Naive B cell (primary cell): ENCODE measurements at places on chromosomes 2 and 18.

- peak; percentile 30 for DNase-seq
Measured at GRCh38 chr2:11672407-11672806, 2.4 kb upstream of the NTSR2 start.

DNA sequence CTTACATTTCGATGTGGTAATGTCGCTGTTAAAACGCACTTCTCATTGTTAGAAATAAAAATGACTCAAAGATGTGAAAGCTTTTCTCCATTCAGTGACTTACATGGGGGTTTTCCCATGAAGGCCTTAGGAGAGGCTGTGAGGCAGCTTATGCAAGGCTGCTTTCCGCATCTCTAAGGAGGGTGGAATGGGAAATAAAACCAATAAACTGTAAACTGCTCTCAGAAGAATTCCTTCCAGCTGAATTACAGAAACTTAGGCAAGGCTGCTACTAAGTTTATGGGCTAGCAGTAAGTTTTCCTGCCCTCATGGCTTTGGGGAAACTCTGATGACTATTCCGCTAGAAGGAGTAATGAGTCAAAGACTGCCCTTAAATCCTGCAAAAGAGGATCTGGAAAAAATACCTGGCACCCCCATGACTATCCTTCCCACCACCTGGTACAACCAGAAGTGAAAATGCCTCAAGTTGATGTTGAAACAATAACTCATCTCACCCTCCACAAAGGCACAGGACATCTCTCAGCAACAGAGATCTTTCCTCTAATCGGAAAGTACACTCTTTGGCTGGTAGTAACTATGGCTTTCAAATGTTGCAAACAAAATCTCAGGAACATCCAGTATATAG lies 97.7 kb upstream of the SMAD7 start:
- no peak for DNase-seq

- no peak for DNase-seq
Measured at GRCh38 chr18:6279308-6279707, 135.4 kb downstream of the L3MBTL4 start.

DNA sequence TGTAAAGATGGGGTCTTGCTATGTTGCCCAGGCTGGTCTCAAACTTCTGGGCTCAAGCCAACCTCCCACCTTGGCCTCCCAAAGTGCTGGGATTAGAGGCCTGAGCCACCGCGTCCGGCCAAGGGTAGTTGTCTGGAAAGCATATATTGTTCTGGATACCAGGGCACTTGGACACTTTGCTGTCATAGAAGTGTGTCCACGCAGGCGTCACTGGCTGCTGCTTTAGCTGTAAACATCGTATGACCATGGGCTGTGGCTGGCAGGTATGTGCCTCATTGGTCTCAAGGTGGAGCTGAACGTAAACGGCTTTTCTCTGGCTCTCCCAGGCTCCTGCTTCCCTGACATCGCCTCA lies 3.2 kb upstream of the GPR35 start:
- no peak for DNase-seq

GRCh38 chr2:86143307-86143706 lies 37.3 kb downstream of the PTCD3 start:
- no peak for DNase-seq

DNA sequence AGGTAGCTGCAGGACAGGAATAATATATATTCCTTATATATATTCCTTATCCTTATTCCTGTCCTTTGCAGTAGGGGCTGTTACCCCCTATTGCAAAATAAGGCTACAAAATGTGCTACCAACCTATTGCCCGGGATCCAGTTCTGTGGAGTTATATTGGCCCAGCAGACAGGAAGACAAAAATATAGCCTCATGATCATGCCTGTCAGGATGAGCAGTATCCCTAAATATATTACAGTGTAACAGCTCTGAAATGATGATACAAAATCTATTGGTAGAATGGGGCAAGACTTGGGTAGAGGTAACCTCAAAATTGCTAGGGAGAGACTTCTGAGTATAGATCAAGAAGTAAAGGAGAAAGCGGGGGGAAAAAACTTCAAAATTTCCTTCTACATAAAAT lies 31.6 kb upstream of the MARCHF7 start:
- DNase-seq: no peak

- DNase-seq: no peak
Measured at GRCh38 chr2:105843476-105844374, 99.0 kb downstream of the NCK2 start.

DNA sequence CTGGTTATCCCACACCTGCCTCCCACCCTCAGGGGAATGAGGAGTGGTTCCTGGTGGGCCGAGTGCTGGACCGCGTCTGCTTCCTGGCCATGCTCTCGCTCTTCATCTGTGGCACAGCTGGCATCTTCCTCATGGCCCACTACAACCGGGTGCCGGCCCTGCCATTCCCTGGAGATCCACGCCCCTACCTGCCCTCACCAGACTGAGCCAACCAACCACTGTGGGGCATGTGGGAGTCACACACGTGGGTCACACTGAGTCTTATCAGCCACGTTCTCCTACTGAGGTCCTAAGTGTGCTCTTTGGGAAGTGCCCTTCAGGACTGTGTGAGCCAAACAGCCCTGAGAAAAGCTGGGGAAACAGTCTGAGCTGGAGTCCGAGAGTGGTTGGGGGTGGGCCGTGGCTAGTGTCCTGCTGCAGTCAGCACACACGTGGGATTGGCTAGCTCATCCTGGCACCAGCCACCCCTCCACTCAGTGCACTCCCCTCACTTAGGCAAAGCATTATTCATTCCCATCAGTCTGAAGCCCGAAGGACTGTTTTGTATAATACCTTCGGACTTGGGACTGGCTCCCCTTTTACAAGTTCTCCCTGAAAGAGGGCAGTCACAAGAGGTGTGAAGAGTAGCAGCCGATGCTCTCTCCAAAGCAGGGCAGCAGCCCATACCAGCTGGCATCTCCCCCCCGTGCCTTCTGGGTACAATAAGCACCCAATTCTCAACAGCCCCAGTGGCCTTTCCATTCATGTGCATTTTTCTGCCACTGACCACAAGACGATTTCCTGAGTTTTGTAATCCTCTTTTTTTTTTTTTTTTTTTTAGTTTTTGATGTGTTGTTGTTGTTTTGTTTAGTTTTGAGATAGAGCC lies 4.6 kb downstream of the TIGD1 start:
- no peak for DNase-seq
